ENCODE measurements at places on chromosomes 4 and X.

DNA sequence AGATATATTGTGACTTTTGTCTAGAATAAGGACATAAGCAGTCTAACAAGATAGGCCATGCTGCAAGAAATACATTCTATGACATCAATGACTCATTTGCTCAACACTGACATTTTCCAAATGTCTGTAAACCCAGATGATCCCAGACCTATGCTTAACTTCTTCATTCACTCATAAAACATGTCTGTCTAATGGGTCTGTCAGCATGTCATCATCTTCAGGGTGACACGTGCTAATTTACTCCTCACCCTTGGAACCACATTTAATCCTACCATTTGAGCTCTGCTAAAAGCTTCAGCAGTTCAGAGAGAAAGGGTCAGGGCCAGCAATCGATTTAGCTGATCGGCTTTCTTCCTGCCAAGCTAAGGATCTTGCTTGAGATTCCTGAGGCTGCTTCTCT lies 109.4 kb upstream of the MAP3K15 start:
- DNase-seq, result peak; percentile 11

GRCh38 chr4:161252520-161253141 lies 911.2 kb downstream of the FSTL5 start:
- DNase-seq, result peak; percentile 1

DNA sequence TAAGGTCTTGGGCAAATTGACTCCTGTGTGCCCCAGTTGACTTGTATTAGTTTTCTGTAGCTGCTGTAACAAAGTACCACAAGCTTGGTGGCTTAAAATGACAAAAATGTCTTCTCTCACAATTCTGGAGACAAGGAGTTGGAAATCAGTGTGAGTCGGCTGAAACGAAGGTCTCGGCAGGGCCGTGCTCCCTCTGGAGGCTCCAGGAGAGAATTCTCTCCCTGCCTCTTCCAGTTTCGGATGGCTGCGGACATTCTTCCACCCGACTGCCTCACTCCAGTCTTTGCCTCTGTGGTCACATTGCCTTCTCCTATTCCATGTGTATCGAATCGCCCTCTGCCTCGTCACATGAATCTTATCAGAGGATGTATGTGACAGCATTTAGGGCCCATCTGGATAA lies 66.0 kb upstream of the PHOX2B start:
- peak; percentile 66 for DNase-seq

DNA sequence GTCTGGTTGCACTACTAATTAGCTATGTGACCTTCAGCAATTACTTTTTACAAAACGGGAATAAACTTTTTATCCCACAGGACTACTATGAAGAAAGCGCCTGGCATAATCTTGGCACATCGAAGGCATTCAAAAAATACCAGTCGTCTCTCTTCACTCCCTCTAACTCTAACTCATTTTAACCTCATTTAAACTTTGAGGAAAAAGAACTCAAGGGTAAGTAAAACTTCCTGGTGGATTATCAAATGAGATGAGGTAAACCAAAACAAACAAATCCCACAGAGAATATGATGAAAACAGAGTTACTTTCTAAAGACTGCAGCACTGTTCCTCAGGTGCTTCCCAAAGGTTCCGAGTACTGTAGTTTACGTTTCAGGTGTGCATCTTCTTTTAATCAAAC lies 66.9 kb downstream of the SH3RF1 start:
- no peak for DNase-seq

DNA sequence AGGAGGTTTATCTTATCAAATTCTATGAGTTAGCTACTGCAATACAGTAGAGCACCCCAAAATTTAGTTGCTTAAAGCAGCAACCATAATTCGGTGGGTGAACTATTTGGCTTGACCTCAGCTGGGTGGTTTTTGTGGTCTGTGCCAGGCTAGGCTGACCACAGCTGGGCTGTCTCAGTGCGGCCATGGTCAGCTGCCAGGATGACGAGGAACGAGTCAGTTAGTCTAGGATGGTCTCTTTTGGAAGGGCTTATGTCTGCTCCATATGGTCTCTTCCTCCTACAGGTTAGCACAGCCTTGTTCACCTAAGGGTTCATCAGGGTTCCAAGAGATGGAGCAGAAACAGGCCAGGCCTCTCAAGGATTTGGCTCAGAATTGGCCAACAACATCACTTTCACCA lies 210.4 kb downstream of the PALLD start:
- DNase-seq, result peak; percentile 68

DNA sequence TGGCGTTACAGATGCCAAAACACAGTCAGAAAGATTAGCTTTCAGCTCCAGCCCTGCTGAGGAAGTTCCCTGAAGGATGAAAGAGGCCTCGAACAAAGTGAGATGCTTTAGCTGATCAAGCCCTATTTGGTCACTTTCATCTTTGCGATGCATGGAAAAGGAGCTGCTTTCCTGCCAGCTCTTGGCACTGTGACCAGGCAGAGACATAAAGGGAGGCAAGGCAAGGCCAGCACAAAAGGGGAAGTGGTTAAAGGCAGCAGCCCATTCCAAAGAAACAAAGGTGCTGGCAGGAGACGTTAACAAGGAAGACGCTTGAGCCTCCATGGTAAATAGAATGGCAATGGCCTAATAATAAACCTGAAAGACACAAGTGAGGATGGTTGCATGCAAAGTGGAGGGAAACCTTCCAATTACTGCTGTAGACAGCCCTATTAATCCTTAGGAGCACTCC lies 617.1 kb upstream of the INTU start:
- DNase-seq, result no peak

DNA sequence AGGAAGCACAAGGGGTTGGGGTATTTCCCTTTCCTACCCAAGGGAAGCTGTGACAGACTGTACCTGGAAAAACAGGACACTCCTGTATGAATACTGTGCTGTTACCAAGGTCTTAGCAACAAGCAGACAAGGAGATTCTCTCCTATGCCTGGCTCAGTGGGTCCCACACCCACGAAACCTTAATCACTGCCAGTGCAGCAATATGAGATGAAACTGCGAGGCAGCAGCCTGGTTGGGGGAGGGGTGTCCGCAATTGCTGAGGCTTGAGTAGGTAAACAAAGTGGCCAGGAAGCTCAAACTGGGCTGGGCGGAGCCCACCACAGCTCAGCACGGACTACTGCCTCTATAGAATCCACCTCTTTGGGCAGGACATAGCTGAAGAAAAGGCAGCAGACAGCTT lies 197.7 kb downstream of the INPP4B start:
- DNase-seq, result no peak

GRCh38 chrX:112571388-112571787 lies 108.3 kb downstream of the LHFPL1 start:
- DNase-seq, result no peak

DNA sequence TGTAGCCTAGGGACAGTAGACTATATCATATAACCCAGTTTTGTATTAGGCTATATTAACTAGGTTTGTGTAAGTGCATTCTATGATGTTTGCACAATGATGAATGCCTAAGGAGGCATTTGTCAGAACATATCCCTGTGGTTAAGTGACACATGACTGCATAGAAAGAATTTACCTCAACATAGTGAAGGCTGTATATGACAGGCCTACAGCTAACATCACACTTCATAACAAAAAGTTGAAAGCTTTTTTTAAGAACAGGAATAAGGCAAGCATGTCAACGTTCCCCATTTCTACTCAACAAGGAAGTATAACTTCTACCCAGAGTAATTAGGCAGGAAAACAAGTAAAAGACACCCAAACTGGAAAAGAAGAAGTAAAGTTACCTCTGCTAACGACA lies 165.9 kb upstream of the NDST4 start:
- DNase-seq, result no peak

GRCh38 chr4:7416745-7417432 lies 17.8 kb downstream of the PSAPL1 start:
- no peak for DNase-seq

- DNase-seq, result peak; percentile 45
These were observed 74.3 kb downstream of the FRAS1 start for GRCh38 chr4:78131403-78131802.

GRCh38 chr4:186105647-186106321 lies 1.3 kb downstream of the FAM149A start:
- DNase-seq, result no peak

DNA sequence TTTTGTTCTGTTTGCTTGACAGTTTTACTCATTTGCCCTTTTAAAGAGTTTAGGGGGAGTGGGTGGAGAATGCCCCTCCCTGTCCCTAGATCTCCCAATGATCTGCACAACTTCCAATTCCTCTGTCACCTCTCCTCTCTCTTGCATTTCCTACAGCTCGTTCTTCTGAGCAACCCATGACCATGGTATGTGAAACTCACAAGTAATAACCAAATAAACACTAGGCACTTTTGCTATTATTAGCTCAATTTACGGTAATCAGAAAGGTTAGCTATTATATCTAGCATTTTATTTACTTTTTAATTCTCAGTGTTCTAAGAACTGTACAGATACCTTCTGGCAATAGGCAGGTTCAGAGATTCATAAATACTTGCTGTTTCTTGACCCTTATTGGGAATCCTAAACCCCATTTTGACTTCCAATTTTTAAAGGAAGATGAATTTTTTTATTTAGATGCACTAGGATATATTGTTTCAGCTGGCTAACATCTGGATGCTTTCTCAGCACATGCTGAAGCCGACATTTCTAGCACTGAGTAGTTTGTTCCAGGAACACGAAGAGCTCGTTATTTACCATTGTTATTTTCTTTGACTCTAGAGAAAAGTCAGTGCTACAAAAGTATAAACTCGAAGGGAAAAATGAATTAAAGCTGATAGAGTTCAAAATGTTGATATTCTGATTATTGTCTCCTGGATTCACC lies 194.7 kb upstream of the TLL1 start:
- DNase-seq, result peak; percentile 41

DNA sequence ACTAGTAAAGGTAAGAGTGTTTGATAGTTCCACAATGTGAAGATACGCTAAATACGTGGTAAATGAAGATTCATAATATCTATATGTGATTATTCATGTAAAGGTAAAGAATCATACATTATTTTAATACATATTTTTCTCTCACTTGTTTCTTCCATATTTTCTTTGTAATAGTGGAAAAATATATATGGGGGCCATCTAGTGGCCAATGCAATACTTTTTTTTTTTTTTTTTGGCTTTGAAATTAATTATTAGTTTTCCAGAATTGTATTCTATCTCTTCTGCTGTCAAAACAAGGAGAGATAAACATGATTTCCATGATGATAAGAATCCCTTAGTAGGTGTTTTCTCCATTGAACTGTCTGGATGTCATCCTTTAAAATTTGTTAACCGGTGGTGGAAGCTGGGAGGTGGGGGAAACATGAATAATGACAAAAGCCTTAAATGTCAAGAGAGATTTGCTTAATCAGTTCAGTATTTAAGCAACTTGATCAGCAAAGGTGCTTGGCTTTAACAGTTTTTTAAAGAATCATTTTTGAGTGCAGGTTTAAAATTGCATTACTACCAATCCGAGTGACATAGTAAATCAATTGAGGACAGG lies 508.7 kb upstream of the HTR2C start:
- DNase-seq, result no peak

DNA sequence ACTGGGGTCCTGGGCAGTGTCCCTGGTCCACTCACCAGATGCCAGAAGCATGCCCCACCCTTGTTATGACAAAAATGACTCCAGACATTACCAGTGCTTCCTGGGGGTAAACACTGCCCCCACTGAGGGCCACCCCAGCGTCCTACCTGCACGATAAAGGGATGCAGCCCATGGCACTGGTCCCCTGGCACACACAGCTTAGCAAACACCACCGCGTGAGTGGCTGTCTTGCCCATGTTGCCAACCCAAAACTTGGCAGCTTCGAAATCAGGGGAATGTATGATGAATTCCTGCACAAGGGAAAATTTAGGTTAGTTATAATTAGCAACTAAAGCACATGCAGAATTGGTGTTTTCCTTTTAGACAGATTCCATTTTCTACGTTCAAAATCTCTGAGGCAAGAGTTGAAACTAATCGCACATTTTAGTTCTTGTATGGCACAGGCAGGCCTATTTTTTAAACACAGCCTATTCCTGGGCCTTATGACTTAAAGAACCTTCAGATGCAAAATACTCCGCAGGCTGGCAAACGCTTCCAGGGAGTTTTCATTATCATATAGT lies 30.4 kb downstream of the ACOX3 start:
- DNase-seq, result no peak

DNA sequence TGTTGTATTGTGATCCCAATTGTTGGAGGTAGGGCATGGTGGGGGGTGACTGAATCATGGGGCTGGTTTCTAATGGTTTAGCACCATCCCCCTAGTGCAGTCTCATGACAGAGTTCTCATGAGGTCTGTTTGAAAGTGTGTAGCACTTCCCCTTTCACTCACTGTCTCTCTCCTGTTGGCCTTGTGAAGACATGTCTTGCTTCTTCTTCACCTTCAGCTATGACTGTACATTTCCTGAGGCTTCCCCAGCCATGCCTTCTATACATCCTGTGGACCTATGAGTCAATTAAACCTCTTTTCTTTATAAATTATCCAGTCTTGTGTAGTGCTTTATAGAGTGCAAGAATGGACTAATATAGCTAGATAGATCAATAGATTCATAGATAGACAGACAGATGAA lies 230.0 kb downstream of the MAGEE1 start:
- no peak for DNase-seq

- no peak for DNase-seq
These were observed 24.7 kb downstream of the PACRGL start for GRCh38 chr4:20724915-20725314.

DNA sequence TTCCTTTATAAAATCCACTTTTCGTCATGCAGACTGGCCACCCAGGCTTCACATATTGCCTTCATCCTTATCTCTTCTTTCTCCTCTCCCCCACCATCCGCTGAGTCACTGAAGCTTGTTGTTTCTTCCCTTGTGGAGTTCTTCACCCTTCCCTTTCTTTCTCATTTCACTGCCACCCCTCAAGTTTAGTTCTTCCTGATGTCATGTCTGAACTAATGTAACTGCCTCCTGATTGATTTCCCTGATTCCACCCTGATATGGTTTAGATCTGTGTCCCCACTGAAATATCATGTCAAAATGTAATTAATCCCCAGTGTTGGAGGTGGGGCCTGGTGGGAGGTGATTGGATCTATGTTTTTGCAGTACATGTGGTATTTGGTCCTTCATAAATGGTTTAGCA lies 151.4 kb downstream of the CPEB2 start:
- no peak for DNase-seq

- peak; percentile 56 for DNase-seq
These were observed 19.1 kb downstream of the GEMIN8 start for GRCh38 chrX:14010566-14010965.

- no peak for DNase-seq
These were observed 215.9 kb downstream of the NR3C2 start for GRCh38 chr4:148226341-148226740.

GRCh38 chrX:52271206-52271605 lies 86.5 kb downstream of the MAGED4 start:
- DNase-seq, result peak; percentile 11

DNA sequence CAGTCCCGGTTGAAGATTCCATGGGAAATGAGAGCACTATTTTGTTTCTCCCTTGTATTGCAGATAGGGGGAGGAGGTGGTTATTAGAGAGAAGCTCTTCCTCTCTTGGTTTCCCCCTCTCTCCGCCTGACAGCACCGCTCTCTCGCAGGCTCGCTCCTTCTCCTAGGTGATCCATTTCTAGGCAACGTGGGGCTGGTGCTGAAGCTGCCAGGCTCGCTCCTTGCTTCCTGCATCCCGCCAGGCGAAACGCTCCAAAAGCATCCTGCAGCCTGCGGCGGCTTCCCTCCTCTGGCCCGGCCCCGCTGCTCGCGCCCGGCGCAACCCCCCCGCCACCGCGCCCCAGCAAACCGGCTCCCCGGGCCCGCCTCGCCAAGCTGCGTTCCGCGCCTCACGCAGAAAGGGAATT lies at the start of gene GRID2:
Gene GRID2, plus strand, starts transcription at position 346 of the 407 bp plus-strand sequence.
- DNase-seq, result peak; percentile 44

GRCh38 chrX:121191779-121192178 lies 144.4 kb downstream of the GLUD2 start:
- no peak for DNase-seq

GRCh38 chrX:98523026-98523425 lies 1639.3 kb downstream of the RPA4 start:
- DNase-seq, result no peak

GRCh38 chr4:6563935-6564645 lies 10.9 kb upstream of the MAN2B2 start:
- no peak for DNase-seq
